Smooth muscle cell of the coronary artery (primary cell): ENCODE measurements at places on chromosomes 7 and 10. TPM values are rescaled to one million over a fixed set of nuclear protein-coding genes. Genes with fewer than 3 reads are reported as not detected.

The PLAC9 gene
- 24.6 and 27.2 TPM in 2 replicates for total RNA-seq

The LDB3 gene
- 0.08 TPM in 1 of 2 replicates, not detected in the other for total RNA-seq

The KCNMA1 gene
- total RNA-seq, result 9.8 and 44.0 TPM in 2 replicates

The SORCS1 gene
- total RNA-seq, result not detected in 2 replicates

The SYT15 gene
- total RNA-seq, result 0.08 and 0.59 TPM in 2 replicates

The AKR1C3 gene
- 132 and 308 TPM in 2 replicates for total RNA-seq

The SRPK2 gene
- total RNA-seq, result 28.4 and 39.2 TPM in 2 replicates

The RBP4 gene
- 0.15 and 0.23 TPM in 2 replicates for total RNA-seq

The TMEM176B gene
- 4.8 TPM in 1 of 2 replicates, not detected in the other for total RNA-seq

The SFRP4 gene
- 65.8 and 137 TPM in 2 replicates for total RNA-seq

The ANK3 gene
- total RNA-seq, result 10.8 and 48.9 TPM in 2 replicates

The RAB19 gene
- not detected in 2 replicates for total RNA-seq

The CLEC2L gene
- total RNA-seq, result not detected in 2 replicates

The CRYGN gene
- total RNA-seq, result not detected in 2 replicates

The TBC1D12 gene
- total RNA-seq, result 5.5 and 13.4 TPM in 2 replicates

The PSD gene
- total RNA-seq, result 0.45 and 4.8 TPM in 2 replicates

The FZD8 gene
- total RNA-seq, result 5.6 and 34.9 TPM in 2 replicates

The INTS1 gene
- total RNA-seq, result 31.0 and 31.7 TPM in 2 replicates

The RRP12 gene
- total RNA-seq, result 11.0 and 12.5 TPM in 2 replicates

The VAX1 gene
- total RNA-seq, result not detected in 2 replicates

The PAX4 gene
- total RNA-seq, result not detected in 2 replicates

The DEPP1 gene
- 49.1 and 50.4 TPM in 2 replicates for total RNA-seq

The ZNF239 gene
- 3.7 and 6.9 TPM in 2 replicates for total RNA-seq

The NXPH1 gene
- not detected in 2 replicates for total RNA-seq

The ACHE gene
- total RNA-seq, result 0.38 TPM in 1 of 2 replicates, not detected in the other

The ADRA2A gene
- 2.9 TPM in 1 of 2 replicates, not detected in the other for total RNA-seq

The LLCFC1 gene
- not detected in 2 replicates for total RNA-seq

The CYP2C9 gene
- total RNA-seq, result not detected in 2 replicates

The CFAP43 gene
- 0.08 and 0.23 TPM in 2 replicates for total RNA-seq

The TUBB8 gene
- not detected in 2 replicates for total RNA-seq

The IDI2 gene
- total RNA-seq, result not detected in 2 replicates
